Airway epithelial cell (primary cell): ENCODE measurements at places on chromosomes 11 and 22. TPM values are rescaled to one million over a fixed set of nuclear protein-coding genes. Genes with fewer than 3 reads are reported as not detected.

CCDC116 gene
- total RNA-seq = not detected in 2 replicates

NOL12 gene
- total RNA-seq = 25.2 and 25.3 TPM in 2 replicates

MGAT3 gene
- total RNA-seq = 0.37 and 0.85 TPM in 2 replicates

KCTD14 gene
- 6.0 and 7.1 TPM in 2 replicates for total RNA-seq

ZNRF3 gene
- total RNA-seq = 5.9 and 8.3 TPM in 2 replicates

OR10D3 gene
- total RNA-seq = not detected in 2 replicates

CLP1 gene
- total RNA-seq = 14.5 and 16.4 TPM in 2 replicates
